ENCODE measurements at places on chromosomes 4 and X.

- no peak for DNase-seq
Observed at GRCh38 chr4:25080571-25080970, 49.8 kb upstream of the LGI2 start.

GRCh38 chrX:140360284-140360683 is 144.6 kb downstream of the SOX3 start:
- DNase-seq, result no peak

- no peak for DNase-seq
Observed at GRCh38 chr4:7389719-7390118, 45.0 kb downstream of the PSAPL1 start.

DNA sequence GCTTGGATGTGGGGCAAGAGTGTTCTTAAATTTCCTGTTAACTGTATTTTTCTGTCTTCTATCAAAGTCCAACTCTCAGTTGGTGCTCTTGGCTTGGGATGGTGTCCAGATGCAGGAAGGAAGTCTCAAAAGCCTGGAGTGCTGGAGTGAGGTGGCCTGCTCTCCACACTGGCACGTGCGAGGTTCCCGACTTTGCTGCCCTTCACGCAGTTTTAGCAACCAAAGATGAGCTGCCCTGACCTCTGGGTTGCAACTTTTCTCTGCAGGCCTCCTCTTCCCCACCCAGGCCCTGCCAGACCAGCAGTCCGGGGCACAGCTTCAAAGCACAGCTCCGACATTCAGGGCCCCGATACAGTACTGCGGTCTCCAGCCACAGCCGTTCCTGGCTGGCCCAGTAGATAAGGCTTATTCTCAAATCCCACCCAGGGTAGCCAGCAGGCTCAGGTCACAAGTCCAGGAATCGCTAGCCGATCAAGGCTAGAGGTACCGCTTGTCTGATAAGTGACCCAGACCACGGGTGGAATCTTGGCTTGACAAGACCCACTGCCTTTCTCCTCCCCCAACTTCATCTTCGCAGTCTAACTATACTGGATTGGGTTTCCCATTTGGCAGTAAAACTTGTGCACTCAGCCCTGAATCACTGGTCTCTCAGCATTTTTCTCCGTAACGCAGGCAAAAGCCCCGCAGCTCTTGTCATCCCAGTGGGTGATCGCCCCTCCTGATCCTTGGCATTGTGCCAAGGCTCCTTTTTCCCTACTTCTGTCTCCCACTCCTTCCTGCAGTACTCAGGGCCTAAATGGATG is 21.8 kb upstream of the JADE1 start:
- DNase-seq, result peak; percentile 19

DNA sequence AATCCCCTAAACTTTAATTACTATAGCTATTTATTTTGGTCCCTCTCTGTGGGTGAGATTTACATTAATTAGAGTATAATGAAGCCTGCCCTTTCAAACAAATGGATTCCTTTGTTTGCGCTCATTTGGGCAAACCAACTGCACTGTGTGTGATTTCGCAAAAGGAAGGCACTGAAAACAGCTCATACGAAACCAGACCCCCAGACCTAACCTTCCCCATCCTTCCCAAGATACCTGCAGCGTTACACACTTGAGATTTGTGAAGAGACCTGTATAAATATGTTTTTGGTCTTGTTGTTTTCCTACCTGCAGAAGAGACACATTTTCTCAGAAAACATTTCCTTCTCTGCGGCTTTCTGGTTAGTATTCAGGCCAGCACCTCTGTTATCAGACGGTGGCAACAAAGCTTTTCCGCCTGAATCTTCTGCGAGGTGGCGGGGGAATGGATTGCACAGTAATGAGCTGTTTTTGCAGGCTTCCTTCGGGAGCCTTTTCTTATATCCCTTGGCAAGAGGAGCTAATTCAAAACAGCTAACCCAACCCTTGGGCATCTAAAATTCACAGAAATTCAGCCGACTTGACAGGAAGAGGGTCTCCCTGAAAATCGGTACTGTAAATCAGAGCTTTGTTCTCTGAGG is 47.6 kb downstream of the CBLL2 start:
- no peak for DNase-seq

- DNase-seq, result no peak
Observed at GRCh38 chrX:109393859-109394258, 88.0 kb downstream of the GUCY2F start.

DNA sequence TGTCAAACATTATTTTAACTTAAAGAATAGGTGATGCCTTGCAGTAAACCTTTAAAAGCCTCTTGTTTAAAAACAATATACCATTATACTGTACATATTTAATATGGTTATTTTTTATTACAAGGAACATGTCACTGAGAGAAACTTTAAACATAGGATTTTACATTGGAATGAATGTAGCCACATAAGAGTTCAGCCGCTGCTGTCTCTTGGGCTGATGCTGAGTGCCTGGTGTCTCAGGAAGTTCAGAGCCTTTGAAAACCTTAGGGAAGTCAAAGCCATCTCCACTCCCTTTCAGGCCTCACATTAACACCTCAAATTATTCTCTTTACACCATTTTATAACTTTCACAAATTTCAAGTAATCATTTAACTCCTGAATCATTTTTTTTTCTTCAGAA is 93.5 kb upstream of the DKK2 start:
- DNase-seq, result no peak

GRCh38 chrX:3711331-3711917 is 2.0 kb downstream of the PRKX start:
- DNase-seq, result peak; percentile 24

DNA sequence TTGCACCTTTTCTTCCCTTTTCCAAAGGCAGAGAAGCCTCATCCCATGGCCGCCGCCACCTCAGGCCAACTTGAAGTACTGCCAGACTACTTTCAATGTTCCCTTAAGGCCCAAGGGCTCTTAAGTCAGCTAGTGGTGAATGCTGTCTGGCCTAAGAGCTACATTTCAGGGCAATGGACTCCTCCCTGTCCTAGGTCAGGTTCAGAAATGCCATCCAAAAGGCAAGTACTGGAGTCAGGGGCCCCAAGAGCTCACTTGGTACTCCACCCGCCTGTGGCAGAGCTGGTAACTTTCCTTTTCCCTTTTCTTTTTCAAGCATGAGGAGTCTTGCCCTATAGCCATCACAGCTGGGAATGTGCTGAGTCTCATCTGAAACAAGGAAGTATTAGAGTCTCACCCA is 327.1 kb downstream of the NAP1L3 start:
- no peak for DNase-seq

DNA sequence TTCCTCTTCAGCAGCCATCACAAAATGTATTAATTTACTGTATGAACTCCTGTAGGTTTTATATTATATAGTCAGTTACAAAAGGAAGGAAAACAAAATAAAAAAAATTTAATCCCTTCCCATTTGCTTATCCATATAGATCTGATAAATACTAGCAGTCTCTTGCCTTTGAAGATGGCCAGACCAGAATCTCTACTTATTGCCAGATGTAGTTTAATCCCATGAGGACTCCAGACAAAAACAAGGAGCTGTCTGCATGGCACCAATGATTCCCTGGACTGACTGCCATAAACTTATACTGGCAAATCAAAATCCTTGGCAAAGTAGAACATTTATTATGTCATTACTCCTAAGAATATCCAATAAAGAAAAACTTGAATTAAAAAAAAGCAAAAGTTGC is 223.3 kb upstream of the MAB21L2 start:
- no peak for DNase-seq

DNA sequence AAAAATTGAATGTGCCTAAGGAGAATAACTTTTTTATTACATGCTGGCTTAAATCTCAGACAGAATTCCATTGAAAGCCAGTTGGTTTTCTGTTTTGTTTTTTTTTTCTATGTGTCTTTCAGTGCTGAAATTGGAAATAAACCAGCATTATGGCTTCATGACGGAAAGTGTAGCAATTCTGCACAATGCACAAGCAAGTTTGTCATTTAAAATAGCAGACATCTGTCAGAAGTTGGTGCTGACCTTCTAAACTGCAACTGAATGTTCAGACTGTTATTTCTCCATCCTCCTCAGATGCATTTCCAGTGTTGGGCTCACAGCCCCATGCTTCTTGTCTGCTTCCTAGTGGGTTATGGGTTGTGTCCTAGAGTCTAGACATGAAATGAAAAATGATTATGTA is 107.2 kb upstream of the LIMCH1 start:
- DNase-seq, result no peak

- no peak for DNase-seq
Observed at GRCh38 chr4:107017443-107018343, 18.4 kb downstream of the DKK2 start.
